CD4-positive, alpha-beta T cell treated with Interleukin-17A for 1 hour (primary cell): ENCODE measurements at places on chromosomes 6 and 20.
A peak's percentile ranks its signal among the peaks of the same experiment; 100 is the strongest.

DNA sequence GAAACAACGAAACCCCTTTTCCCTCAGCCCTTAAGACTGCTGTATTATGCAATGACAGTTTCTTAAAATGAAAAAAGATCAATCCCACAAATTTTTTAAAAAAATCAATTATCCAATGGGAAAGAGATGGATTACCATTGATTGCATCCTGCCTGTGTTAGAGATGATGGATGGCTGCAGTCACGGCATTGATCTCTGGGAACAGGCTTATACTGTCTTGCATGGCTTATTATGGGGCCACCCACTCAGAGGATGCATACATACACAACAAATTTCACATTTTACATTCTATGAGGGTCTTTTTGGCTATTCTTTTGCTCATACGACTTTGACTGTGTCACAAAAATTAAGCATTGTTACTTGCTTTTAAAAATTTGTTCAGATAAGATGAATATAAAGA, 724.3 kb downstream of the HDGFL1 start:
- no peak for DNase-seq

DNA sequence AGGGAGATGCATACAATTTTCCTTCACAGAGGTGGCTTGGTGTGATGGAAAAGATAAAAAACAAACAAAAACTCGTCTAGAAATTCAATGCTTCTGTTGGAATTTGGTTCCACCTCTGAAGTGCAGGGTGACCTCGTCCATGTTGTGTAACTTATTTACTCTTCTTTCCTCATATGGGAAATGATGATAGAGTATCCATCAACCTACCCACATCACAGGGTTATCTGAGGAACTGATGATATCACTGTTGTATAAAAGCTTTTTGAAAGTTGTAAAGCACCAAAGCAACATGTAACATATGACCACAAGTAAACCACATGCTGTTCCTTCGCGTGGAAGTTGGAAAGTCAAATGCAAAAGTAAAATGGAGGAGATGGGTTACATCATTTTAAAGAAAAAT, 212.0 kb upstream of the SGK1 start:
- DNase-seq, result peak; percentile 30

GRCh38 chr20:24991897-24992486, 559 bp downstream of the APMAP start:
- peak; percentile 18 for DNase-seq

- DNase-seq, result no peak
These were observed 197.0 kb downstream of the BMP7 start for GRCh38 chr20:57069442-57069841.

- DNase-seq, result no peak
These were observed 58.6 kb downstream of the SYNJ2 start for GRCh38 chr6:158040051-158040803.
